HAP-1 (cell line): ENCODE measurements at places on chromosomes 12 and 14.
A peak's percentile ranks its signal among the peaks of the same experiment; 100 is the strongest.

DNA sequence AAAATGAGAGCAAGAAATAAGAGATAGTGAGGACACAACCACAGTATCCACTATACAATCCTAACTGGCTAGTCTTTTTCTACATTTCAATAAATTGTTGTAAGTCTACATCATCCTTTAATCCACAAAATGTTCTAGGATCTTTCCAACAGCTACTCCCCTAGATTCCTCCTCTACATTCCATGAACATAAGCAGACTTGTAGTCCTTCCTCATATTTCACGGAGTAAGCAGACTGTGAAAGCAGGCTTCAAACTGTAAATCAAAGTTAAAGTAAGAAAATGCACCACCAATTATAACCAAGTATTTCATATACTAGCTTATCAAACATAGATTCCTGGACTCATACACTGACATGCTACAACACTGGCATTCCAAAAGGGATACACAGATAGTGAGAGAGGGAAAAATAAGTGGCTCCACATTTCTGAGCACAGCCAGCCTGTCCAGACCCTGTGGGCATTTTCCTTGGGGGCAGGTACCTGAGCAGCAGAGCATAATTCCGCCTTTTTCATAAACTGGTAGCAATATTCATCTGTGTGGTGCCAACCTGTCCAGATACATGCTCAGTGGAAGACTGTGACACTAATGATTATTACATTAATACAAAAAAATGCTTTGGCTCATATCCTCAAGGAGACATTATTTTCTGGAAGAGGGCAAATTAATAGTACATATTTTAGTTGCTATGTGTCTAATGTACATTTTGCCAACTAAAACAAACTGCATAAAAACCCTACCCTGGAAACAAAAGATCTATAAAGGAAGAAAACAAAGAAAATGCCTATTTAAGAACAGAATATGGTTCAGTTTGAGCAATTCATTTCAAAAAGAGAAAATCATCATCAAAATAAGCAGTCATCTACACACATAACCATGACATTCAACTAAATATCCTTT is 113.3 kb upstream of the FSCB start:
- DNase-seq = no peak

DNA sequence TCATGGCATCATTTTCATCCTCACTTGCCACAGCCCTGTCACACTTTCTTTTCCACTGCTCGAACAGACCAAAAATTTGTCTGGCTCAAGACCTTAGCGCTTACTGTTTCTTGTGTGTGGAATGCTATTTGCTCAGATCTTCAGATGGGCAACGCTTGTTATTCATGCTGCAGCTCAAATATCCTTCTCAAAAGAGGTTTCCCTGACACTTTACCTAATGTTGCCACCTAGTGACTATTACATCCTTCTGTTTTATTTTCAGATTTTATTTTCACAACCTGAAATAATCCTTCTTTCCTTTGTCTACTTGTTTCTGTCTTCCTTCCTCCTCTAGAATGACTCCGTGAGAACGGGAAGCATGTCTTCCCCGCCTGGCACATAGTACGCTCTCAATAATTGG is 5.6 kb downstream of the FBXO33 start:
- DNase-seq = peak; percentile 61

DNA sequence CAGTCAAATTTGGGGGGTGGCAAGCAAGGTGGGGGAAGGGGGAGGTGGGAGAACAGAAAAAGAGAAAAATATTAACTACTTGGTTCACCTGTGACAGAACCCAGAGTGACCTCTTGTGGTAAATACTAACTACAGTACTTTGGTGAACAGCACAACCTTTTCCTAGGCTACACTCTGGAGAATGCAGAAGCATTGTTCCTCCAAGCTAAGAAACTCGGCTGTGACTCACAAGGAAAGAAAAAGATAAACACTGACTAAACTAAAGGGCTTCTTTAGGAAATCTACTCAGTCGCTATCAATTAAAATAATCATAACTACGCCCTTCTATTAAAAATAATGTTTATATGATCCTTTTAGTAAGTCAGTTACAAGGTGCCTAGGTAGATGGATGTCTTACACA is 5.4 kb downstream of the KCNH5 start:
- no peak for DNase-seq

DNA sequence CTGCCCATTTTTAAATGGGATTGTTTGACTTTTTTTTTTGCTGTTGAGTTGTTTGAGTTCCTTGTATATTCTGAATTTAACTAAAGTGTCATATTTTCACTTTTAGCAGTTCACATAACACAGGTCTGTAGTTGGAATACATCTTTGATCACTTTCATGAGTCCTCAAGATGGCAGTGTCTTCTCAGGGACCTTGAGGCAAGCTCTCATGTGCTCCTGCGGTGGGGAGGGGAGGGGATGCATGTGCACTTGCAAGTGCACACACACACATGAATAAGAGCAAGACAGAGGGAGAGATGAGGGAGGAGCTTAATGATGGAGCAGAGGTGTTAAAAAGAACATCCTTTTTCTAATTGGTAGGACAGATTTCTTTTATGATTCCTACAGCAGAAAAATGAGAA is 291.4 kb upstream of the OR4E1 start:
- DNase-seq = no peak

DNA sequence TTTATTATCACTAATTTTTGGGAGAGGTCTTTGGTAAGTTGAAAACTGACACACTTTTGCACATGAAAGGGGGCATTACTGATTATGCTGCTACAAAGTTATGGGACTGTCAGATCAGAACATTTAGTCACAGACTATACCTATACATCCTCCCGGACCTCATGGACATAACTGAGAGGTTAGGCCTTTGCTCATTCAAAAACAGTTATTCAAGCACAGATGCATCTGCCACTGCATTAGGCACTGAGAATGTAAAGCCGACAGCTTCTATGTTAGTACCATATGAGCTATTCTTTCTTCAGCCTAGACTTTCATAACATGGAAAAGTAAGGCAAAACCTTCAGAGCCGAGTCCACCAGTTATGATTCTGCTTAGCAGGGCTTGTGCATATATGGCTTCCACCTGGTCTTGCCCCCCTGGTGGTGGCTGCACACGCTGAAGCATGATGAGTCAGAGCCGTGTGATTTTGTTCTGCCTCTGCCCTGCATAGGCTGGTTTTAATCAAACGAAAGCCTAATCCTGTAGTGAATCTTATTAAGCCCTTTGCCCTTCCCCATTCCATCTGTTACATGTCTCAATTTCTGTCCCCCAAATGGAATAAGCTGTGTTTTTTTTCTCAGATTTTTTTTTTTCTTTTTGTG is 21.8 kb upstream of the RNU6-8 start:
- DNase-seq = peak; percentile 24

DNA sequence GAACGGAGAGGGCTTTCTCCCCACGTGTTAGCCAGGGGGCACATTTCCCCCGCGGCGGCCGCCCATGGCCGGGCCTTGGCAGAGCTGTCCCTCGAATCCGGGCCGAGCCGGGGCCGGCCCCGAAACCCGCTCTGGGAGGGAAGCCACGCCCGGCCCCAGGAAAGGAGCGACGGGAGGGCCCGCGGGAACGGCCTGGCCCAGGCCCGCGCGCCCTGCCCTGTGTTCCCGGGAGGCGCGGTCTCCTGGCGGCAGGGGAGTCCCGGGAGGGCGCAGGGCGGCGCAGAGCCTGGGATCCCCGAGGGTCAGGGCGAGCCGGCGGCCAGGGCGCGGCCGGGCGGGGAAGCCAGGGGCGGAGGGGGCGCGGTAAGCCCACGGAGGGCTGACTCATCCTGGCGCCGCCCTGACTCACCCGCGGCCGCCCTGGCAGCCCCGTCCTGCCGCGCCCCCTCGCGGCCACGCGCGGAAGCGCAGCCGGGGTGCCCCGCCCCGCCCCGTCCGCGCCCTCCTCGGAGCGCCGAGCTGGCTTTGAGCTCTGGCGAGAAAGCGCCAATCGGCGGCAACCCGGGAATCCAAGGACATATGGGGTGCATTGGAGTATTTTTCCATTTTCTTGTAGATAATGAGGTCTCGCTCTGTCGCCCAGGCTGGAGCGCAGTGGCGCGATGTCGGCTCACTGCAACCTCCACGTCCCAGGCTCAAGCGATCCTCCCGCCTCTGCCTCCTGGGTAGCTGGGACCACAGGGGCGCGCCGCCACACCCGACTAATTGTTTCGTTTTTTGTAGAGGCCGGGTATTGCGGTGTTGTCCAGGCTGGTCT is 31.8 kb upstream of the PLEKHG6 start:
- DNase-seq = peak; percentile 86

DNA sequence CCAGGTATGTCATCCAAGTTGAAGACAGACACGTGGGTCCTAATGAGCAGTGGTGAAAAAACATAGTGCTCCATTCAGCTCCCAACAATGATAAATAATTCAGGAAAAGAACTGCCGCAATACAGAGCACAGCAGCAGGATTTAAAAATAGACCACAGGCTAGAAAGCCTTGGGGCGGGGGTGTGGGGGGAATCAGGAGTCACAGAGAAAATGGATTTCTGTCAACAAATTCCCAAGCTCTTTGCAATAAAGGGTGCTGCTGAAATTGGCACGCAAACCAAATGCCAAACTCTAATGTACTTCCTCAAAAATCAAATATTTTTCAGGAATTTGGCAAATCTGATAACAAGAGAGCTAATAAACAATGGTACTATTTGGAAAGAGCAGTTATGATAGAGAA is 58.6 kb downstream of the R3HDM2 start:
- no peak for DNase-seq

DNA sequence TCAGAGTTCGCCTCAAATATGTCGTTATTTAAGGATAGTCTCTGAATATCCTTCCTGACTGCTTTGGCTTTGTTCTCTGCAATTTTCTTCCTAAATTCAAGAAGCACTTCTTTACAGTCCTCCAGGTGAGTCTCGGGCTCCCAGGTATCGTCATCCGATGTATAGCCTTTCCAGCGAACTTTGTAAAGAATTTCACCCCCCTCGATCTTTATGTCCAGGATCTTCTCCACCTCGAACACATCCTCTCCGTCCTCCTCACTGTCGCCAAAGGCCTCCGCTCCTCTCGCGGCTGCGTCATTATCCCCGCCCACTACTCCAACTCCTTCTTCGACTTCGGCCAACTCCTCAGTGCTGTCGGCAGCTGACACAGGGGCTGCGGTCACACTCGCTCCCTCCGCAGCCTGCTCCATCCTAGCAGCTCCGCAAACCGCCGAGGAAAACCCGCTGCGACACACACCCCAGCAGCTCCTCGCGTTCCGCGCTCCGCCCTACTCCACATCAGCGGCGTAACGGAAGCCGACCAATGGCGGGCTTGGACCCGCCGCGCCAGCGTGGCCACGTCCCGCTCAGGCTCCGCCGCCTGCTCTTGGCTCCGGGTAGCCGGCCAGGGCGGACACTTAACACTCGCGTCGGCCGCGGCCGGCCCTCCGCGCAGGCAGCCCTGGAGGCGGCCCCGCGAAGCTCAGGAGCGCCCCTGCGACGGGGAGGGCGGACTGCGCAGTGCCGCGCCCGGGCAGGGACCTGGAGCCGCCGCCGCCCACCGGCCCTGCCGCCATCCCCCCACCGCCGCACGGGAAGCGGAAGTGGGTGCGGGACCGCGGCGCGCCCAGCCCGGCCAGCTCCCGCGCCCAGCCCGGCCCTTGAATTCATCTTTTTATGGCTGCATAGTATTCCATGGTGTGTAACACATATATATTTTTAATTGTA is 4.1 kb downstream of the CD163L1 start:
- no peak for DNase-seq

DNA sequence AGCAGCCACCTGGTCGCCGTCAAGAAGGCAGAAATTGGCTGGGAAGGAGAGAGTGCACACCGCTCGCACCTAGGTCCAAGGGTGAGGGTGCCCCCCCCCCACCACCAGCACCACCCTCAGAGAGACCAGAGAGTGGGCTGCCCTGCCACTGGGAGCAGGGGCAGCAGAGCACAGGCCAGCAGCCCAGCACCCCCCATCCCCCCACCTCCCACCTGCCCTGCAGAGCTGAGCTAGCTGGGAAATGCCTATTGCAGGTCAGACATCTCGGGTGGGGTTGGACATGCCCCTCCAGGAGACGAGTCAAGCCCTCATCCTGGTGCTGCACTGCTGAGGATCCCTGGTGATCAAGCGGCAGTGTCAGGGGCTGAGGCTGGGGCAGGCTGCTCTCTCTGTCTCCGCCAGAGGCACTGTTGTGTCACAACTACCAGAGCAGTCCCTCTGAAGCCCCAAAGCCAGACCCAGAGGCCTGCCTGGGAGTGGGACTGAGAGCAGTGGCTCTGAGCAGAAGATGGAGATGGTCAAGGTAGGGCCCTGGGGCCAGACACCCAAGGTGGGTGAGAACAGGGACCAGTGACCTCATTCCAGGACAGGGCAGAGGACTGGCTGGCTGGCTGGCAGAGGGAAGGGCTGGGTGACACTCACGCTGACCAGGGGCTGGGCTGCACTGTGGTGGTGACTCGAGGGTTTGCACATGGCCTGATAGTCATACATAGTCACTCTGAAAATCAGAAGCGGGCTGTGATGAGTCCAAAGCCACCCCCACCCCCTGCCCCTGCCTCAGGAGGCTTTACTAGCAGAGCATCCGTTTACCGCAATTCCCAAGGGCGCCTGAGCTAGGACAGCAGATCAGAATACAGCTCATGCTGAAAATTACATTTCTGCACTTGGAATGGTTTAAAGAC is 19.7 kb upstream of the LRTM2 start:
- DNase-seq = no peak

GRCh38 chr12:109538191-109538863 is 35.0 kb downstream of the MMAB start:
- no peak for DNase-seq

GRCh38 chr12:104684884-104685283 is 228.1 kb downstream of the CHST11 start:
- DNase-seq = no peak

GRCh38 chr12:59845293-59845692 is 249.5 kb downstream of the SLC16A7 start:
- DNase-seq = no peak

GRCh38 chr12:48686615-48687334 is 4.7 kb upstream of the KANSL2 start:
- DNase-seq = no peak

- no peak for DNase-seq
These were observed 12.5 kb upstream of the PLXNC1 start for GRCh38 chr12:94135896-94136295.

DNA sequence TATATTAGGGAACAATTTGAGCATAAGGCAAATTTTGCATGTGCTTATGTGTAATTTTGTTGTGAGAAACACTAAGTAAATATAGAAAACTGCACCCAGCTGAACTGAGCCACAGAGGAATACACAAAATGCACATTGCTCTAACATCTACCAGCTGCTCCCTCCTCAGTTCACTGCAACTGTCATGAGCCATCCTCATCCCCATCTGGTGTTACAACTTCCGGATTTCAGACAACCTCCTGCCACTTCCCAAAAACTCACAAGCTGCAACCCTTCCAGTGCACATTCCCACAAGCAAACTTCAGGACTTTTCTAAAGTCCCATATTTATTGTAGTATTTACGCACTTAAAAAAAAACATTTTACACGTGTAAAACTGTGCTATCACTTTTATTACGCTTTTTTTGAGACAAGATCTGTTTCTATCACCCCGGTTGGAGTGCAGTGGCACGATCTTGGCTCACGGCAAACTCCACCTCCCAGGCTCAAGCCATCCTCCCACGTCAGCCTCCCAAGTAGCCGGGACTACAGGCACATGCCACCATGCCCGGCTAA is 169.1 kb upstream of the TBX3 start:
- DNase-seq = no peak

- peak; percentile 62 for DNase-seq
These were observed 38.6 kb downstream of the SYNE2 start for GRCh38 chr14:63891148-63891975.

GRCh38 chr14:95527387-95528002 is 7.4 kb upstream of the GLRX5 start:
- peak; percentile 49 for DNase-seq

GRCh38 chr12:97681612-97682504 is 219.3 kb downstream of the RMST start:
- no peak for DNase-seq

- DNase-seq = no peak
These were observed 107.6 kb downstream of the PTCSC3 start for GRCh38 chr14:36068777-36069534.
